ENCODE measurements at places on chromosomes 6 and 20.

DNA sequence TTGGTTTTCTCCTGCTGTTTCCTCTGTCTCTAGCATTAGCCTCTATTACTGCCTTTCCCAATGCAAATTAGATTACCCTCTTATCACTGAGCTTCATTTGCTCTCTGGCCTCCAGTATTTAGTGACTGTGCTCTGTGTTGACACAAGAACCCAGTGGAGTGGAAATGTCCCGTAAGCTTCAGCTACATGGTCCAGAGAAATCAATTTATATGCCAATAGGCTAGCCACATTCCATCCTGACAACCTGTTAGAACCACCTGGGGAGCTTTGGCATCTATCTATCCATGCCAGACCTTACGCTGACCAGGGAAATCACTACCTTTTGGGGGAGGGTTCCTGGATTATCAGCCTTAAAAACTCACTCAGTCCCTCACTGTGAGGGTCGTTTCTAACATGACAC, 459.6 kb downstream of the UTRN start:
- DNase-seq: no peak

- peak; percentile 82 for DNase-seq
Observed at GRCh38 chr6:39724787-39725631, at the start of gene KIF6. Gene KIF6, minus strand, starts transcription at chr6:39725408. Its CDS starts 98 bp downstream, at chr6:39725310.

DNA sequence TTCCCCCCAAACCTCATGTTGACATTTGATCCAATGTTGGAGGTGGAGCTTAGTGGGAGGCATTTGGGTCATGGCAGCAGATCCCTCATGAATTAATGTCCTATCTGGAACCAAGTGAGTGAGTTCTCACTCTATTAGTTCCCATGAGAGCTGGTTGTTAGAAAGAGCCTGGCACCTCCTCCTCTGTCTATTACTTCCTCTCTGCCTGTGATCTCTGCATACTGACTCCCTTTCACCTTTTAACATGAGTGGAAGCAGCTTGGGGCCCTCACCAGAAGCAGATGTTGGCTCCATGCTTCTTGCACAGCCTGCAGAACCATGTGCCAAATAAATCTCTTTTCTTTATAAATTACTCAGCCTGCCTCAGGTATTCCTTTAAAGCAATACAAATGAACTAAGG, 127.3 kb upstream of the RALGAPA2 start:
- DNase-seq: no peak

GRCh38 chr6:115358616-115359015, 702.1 kb downstream of the FRK start:
- DNase-seq: no peak

DNA sequence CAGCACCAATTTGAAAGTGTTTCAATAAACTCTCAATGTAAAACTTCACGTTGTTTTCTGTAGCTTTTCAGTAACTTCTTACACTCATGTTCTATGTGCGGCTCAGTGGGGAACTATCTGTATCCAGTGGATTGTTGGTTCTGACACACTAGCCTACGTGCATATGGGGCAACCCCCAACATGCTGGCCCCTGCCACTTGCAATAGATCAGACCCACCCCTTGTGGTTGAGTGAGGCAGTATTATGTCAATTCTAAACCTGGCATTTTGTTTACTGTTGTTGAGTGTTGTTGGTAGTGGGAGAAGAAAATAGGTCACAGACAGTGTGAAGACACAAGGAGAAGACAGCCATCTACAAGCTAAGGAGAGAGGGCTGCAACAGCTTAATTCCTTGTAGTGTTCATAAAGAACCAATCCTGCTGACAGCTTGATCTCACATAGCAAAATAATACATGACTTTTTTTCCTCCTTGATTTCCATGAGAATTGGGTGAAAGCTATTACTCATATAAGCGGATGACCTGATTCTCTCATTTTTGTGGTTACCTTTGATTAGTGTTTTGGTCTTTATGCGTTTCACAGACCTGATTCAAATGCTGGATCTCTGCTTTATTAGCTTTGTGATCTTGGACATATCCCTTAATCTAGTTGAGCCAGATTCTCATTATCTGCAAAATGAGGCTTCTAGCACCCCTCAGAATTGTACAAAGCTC, 320.4 kb downstream of the LAMA2 start:
- no peak for DNase-seq

GRCh38 chr6:116564921-116565872, 6.1 kb upstream of the RWDD1 start:
- no peak for DNase-seq

DNA sequence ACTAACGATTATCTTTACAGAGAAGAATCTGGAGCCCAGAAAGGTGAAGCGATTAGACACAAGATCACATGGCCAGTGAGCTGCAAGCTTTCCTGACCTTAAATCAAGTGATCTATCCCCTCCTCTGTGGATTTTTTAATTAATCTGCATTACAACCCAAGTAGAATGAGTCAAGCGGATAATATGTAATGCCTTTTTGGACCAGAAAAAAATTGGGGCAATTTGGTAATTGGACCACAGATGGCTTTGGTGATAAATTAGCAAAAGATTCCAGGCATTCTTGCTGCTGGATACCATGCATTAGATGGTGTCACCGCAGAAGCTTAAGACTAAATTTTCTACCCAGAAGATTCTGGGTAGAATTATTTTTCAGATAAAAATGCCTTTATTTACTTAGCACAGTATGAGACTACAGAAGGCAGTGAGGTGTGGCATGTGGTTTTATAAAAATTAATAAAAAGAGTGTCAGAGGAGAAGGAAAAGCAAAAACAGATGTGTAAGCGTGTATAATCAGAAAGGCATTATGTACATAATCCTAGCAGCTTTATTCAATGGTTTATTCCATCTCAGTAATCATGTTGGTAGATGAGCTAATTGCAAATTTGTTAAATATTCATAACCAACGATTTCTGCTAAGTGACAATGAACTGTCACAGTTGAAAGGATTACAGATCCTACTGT, 53.9 kb upstream of the PCSK2 start:
- DNase-seq: no peak

DNA sequence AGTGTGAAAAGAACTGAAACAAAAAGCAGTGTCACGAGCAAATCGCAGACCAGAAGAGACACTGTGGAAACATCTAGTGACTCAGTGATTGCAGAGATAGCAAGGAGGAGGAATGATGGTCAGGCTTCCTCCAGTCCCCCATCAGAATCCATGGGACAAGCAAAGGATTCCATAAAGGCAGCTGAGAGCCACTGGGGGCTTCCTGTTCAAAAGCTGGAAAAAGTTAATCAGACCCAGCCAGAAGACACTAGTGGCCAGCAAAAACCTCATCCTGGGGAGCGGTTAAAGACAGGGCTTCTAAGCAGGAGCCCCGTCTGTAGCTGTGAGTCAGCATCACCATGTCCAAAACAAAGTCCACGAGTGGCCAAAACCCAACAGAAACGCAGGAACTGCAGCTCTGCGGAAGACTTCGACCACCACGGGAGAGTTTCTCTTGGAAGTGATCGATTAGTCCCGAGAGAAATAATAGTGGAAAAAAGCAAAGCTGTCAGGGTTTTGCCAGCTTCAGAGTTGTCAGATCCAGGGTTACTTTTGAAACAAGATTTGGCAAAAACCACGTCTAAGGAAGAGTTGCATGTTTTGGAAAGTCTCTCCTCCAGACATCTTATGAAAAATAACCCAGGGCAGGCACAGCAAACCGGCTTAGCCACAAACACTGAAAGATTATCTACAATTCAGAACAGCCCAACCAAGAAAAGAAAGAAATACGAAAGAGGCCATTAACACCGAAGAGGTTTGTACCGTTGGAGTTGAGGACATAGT, 51.0 kb downstream of the JAG1 start:
- no peak for DNase-seq

- DNase-seq: no peak
Observed at GRCh38 chr6:118889163-118889562, 4.8 kb upstream of the ASF1A start.

GRCh38 chr20:37274851-37275524, 13.4 kb upstream of the GHRH start:
- DNase-seq: peak; percentile 13

- DNase-seq: no peak
Observed at GRCh38 chr6:75815756-75816155, 66.7 kb downstream of the MYO6 start.

DNA sequence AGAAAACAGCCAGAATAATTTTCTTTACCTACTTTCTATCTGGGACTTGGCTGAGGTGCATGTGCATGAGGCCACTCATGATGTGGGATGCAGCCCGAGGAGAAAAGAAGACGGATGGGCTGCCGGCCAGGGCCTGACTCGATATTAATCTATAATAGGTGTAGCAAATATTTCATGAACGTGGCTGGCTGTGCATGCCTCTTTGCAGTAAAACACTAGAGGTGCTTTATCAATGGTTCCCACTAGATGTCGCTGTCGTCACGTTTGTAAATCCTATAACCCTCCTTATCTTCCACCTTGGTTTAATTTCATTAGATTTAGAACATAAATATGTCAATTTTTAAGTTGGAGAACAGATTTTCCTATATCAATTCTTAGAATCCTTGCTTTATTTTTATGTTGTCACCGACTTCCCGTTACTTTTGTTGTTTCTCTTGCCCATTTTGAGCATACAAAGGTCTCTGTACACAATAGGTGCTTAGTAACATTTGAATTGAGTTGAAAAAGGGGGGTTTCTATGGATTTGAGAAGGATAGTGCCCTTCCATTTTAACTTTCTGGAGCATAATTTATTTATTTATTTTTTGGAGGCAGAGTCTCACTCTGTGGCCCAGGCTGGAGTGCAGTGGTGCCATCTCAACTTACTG, 19.6 kb upstream of the FERMT1 start:
- DNase-seq: peak; percentile 7

DNA sequence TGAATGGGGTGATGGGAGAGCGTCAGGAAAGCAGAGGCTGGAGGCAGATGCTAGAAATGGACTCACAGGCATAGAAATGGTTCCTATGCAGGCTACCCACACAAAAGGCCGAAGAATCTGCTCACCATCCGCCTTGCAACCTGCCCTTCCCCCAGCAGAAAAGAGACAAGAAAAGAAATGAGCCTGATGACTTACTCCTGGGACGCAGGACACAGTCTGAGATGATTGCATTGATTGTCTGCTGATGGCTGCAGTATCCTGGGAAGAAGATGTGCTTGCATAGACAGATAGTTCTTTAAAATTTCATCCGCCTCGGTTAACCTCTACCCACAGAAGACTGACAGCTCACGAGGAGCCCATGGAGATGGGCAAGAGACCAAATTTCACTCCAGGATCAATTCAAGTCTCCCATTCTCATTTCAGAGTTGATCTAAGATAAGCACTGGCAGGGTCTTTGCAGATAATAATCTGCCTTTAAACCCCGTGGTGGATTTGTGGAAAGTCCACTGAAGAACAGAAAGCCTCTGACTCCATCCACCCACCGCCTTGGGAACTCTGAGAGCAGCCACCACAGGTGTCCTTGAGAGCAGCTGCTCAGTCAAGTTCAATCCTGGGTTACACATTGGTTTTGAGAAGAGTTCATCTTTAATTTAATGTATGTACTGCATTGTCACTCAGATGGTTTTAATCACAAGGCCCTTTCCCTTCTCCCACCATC, 7.2 kb downstream of the AGPAT4 start:
- no peak for DNase-seq

- DNase-seq: no peak
Observed at GRCh38 chr6:30670760-30671527, 1.9 kb downstream of the DHX16 start.

DNA sequence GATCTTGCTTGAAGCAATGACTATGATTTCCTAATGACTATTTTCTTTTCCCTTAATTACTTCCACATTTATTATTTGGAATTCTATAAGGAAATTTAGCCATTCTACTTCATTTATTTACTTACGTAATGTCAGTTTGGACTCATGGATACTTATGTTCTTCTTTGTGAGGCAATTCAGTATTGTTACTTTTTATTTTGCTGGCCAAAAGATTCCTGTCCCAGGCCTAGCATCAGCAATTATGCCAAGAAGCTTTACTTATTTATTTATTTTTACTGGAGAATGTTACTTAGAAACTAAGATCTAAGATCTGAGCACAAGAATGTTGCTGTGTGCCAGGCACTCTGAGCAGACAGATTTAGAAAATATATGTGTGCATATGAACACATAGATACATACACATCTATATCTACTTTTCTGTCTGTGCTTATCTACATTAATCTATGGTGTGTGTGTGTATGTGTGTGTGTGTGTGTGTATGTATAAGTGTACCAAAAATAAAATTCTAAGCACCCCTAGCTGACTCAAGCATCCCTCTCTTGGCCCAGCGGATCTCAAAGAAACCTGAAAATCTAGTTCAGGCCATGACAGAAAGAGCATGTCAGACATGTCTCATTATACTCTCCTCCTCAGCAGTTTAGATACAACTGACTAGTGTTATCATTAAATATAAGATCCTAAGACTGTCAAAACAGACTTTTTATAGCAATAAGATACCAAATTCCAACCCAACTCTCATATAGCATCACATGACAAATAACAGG, 640.0 kb upstream of the GJE1 start:
- DNase-seq: no peak

DNA sequence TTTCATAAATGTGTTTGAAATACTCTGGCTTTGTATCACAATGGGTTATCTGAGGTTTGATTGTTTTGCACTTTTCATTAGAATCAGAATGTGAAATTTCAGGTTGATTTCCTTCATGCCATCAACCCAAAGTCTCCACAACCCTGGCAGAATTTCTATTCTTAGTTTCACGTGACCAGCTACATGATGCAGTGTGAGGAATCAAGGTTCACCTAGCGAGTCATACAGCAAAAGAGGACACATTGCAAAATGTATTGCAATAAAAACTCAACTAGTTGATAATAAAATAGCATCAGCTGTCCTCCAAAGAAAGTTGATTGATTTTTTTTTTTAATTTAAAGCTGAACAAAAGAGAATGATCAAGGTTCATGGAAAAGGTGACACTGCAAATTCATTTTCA, 2.2 kb downstream of the HAO1 start:
- no peak for DNase-seq

DNA sequence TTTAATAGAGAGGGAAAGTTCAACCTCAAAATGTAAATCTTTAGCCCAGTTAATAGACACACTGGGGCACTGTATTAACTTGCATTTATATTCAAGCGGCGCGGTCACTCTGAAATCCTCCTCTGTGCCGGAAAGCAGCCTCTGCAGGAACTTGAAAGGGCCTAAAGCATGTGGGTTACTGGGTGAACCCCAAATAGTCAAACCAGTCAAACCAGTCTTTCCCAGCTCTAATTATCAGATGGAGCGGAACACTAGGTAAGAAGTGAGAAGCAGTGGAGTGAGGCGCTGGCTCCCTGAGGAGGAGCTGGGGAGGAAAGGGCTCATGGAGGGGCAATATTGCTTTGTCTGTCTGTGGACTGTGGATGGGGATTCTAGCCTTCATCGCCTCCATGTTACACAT, 531.3 kb downstream of the QKI start:
- no peak for DNase-seq

DNA sequence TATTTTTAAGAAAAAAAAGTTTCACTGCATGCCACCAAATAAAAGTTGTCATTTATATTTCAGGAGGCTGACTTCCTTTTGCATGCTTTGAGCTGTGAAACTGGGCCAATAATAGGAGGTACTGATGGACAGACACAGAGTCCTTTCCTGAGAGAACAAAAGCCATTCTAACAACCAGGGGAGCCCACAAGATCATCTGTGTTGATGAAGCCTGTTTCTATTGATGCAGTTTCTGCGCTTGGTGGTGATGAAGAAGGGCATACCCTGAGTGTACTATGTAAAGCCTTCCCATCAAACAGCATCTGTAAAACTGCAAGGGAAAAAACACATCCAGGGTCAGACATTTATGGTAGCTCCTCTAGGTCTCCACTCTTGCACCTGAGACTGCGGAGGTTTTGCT, 34.8 kb downstream of the ABHD12 start:
- DNase-seq: no peak

Measured in CD4-positive, alpha-beta T cell treated with Interferon alpha-2 for 1 hour (primary cell).